ENCODE measurements at places on chromosomes 7 and 10.

DNA sequence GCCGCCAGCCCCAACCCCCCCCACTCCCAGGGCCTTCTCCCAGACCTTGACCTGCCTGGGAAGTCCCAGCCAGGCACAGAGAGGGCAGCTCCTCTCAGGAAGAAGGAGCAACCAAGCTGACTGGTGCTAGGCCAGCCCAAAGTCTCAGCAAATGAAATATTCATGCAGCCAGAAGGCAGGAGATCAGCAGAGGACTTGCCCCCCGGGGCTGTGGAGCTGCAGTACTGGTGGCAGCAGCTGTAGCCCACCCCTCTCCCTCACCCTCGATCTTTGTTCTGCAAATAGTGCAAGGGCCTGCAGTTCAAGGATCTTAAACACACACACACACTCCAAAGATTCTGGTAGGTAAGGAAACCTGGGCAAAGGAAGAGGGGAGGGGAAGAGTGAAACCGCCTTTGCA lies 3.5 kb upstream of the SRRM3 start:
- DNase-seq: no peak

GRCh38 chr7:148121401-148121800 lies 469.2 kb upstream of the C7orf33 start:
- DNase-seq: no peak

DNA sequence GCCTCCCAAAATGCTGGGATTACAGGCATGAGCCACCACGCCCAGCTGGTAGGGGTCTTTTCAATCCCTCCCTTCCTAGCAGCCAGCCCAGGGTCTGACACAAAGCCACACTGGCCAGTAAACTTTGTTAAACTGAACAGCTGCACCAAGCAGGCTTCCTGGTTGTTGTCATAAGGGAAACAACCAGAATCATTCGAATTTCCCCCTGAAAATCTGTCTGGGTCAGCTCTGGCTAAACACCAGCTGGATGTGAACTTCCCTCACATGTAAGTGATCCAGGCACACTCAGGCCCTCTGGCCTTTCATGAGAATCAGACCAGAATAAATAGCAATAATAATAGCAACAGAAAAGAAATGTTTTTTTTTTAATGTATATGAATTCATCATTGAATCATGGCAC lies 7.4 kb downstream of the IMPDH1 start:
- DNase-seq: no peak

DNA sequence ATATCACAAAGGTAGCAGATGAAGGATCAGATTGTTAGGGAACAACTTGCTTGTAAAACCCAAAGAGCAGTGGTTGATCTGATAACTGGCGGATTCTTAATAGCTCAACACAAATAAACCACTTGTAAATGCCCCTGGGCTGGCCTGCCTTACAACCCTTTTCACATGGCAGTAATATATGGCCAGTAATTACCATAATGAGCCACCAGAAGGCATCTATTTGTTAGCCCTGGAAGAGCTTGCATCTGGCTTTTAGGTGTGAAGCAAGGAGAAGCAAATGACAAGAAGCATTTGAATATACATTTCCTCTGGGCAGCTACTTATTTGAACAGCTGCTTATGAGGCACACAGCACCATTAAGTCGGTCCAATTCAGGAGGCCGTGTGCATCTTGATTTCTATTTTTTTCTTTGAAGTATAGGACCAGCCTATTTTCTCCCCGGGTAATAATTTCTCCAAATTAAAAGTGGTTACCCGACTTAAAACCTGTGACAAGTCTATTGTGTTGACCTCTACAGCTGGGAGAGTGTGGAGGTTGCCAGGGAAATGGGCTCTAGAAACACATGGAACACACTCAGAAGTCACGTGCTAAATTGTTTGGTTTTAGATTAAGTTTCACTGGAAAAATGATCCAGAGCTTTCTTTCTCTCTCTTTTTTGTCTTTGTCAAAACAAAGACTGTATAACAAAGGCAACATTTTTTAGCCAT lies 113.4 kb downstream of the SEM1 start:
- DNase-seq: no peak

- no peak for DNase-seq
Measured at GRCh38 chr7:114130866-114131265, 212.1 kb upstream of the PPP1R3A start.

DNA sequence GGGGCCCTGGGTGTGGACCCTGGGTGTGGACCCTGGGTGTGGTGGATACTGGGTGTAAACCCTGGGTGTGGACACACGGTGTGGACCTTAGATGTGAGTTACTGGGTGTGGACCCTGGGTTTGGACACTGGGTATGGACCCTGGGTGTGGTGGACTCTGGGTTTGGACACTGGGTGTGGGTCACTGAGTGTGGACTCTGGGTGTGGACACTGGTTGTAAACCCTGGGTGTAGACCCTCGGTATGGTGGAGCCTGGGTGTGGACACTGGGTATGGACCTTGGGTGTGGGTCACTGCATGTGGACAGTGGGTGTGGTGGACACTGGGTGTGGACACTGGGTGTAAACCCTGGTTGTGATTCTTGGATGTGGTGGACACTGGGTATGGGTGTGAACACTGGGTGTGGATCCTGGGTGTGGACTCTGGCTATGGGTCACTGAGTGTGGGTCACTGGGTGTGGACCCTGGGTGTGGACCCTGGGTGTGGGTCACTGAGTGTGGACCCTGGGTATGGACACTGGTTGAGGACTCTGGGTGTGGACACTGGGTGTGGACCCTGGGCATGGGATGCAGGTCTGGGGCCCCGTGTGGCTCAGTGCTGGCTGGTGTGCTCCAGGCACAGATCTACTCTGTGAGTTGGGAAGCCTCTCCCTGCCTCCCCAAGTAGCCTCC lies 356.2 kb downstream of the GLRX3 start:
- no peak for DNase-seq

DNA sequence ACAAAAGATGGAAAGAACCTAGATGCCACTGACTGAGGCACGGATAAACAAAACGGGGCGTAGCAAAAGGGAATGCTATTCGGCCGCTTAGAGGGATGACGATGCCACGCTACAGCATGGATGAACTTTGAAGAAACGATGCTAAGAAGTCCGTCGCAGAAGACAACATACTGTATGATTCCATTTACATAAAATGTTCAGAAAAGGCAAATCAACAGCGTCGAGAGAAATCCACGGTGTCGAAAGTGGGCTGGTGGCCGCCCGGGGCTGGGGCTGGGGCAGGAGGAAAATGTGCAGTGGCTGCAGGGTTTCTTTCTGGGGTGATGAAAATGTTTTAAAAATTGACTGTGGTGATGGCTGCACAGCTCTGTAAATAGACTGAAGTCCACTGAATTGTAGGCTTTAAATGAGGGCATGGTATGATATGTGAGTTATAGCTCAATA lies 24.1 kb downstream of the GNA12 start:
- no peak for DNase-seq

GRCh38 chr7:70446448-70447143 lies 685.3 kb upstream of the GALNT17 start:
- no peak for DNase-seq

GRCh38 chr10:58513188-58514110 lies 777 bp downstream of the BICC1 start:
- peak; percentile 84 for DNase-seq

GRCh38 chr10:122236690-122237306 lies 34.3 kb upstream of the BTBD16 start:
- DNase-seq: no peak

DNA sequence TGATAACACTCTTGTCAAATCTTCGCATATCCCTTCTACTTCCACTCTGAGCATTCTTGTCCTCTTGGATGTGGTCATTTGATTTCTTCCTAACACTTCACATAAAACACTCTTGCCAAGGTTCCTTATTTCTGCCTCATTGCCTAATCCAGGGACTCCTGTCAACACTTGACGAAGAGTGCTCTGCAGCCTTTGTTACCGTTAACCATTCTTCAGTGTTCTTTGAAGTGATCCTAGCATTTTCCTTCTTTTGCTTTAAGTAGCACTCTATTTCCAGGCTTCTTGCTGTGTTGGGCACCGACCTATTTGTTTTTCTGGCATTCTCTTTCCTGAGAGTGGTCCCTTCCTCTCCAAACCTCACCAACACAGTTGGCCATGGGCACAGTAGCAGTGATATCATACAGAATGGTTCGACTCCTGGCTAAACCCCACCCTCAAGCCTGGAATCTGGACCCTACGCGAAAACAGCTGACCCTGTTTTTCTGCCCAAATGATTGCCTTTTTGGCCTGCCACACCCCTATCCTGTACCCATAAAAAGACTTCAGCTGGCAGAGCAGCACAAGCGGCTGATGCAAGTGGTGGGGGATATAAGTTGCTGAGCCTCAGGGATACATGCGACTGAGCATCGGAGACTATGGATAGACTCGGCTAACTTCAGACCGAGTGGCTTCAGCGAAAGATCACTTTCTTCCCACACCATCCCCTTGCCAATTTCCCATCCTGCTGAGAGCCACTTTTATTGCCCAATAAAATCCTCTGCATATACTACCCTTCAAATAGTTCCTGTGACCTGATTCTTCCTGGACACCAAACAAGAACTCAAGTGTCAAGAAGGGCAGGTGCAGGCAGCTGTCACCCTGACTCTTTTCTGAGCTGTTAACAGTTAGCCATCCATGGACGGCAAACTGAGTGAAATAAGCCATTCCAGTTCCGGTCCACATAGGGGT lies 820.6 kb downstream of the CCSER2 start:
- no peak for DNase-seq

GRCh38 chr7:128427289-128427891 lies 17.6 kb upstream of the IMPDH1 start:
- no peak for DNase-seq

- DNase-seq: no peak
Measured at GRCh38 chr7:105887569-105888189, 11.3 kb upstream of the ATXN7L1 start.

GRCh38 chr7:3198316-3198715 lies 102.7 kb upstream of the SDK1 start:
- no peak for DNase-seq

DNA sequence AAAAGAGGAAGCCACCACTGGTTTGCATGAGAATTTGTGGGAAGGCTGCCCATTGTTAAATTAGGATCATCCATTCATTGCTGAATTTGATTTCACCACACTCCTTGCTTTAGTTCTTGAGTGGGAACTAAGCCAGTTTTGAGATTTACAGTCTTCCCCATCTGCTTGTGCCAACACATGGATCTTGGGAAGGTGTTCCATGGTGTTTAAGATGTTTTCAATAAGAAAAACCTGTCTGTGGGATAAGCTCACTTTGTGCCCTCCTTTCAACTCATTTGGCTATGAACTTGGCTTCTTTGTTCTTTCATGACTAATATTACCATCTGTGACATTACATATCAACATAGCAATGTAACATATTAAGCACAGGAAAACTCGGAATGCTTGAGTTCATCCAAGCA lies 73.2 kb downstream of the INHBA start:
- no peak for DNase-seq

- no peak for DNase-seq
Measured at GRCh38 chr10:120511165-120511564, 54.1 kb downstream of the PLPP4 start.

DNA sequence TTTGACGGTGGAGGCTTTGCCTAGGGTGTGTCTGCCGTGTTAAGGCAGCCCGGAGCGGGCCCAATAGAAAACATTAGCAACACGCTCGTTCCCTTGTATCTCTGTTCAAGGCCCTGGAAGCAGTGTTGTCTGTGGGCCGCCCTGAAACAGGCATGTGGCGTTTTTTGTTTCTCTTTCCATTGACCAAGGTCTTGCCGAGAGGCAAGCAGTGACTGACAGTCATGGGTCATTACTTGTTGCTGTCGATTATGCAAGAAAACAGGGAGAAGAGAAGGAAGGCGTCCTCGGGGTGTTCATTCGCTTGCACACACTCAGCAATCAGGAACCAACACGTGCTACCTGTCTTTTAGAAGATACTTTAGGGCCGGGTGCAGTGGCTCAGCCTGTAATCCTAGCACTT lies 92.5 kb downstream of the EZH2 start:
- no peak for DNase-seq

- DNase-seq: no peak
Measured at GRCh38 chr10:77234599-77234998, 403.0 kb downstream of the KCNMA1 start.

GRCh38 chr7:152859781-152860191 lies 100.2 kb downstream of the ACTR3B start:
- DNase-seq: peak; percentile 60

- no peak for DNase-seq
Measured at GRCh38 chr10:63267414-63268148, 134.5 kb downstream of the NRBF2 start.

GRCh38 chr7:37549076-37549931 lies 100.6 kb upstream of the ELMO1 start:
- DNase-seq: no peak

Data from osteocyte (in vitro differentiated cells).